ENCODE measurements at places on chromosomes 1 and 21.

- H3K4me3 ChIP-seq = no peak overlapping the region
- no peak for DNase-seq
- peaks cover 15% of the 10 kb centered on the region for H3K4me1 ChIP-seq
- H3K27me3 ChIP-seq = no peaks in the 10 kb centered on the region
Measured at GRCh38 chr1:150142083-150142482, 7.6 kb upstream of the PLEKHO1 start.

GRCh38 chr1:35264871-35265270 is 3.6 kb upstream of the ZMYM4 start:
- peaks cover 3% of the 10 kb centered on the region for H3K4me1 ChIP-seq
- H3K27ac ChIP-seq = no peak overlapping the region
- no peaks in the 10 kb centered on the region for H3K36me3 ChIP-seq
- DNase-seq = no peak

DNA sequence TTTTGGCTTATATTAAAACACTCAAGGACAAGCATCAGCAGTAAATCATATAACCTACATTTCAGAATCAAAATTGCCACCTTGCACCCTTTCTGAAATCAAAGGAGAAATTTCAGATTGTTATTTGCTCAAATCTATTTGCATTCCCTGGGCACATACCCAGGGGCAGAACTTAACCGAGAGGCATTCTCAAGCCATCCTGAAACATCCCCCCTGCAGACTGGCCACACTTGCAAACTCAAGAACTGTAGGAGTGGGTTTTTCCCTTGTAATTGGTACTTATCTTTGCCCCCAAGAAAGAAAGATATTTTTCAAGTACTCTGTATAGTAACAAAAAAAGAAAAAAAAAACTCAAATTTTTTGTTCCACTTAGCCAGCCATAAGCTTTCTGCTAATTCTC is 213.6 kb upstream of the ESRRG start:
- H3K27ac ChIP-seq = no peak overlapping the region
- no peak overlapping the region for H3K4me3 ChIP-seq
- no peaks in the 10 kb centered on the region for H3K4me1 ChIP-seq
- no peak for DNase-seq
- H3K27me3 ChIP-seq = 0 out of 2 replicates have a peak, but pooled peaks cover 2% of the 10 kb centered on the region

- peak overlapping the region; percentile 69 for H3K4me3 ChIP-seq
- H3K36me3 ChIP-seq = no peaks in the 10 kb centered on the region
- no peak for DNase-seq
Measured at GRCh38 chr1:54764922-54765561, 719 bp upstream of the PARS2 start.

DNA sequence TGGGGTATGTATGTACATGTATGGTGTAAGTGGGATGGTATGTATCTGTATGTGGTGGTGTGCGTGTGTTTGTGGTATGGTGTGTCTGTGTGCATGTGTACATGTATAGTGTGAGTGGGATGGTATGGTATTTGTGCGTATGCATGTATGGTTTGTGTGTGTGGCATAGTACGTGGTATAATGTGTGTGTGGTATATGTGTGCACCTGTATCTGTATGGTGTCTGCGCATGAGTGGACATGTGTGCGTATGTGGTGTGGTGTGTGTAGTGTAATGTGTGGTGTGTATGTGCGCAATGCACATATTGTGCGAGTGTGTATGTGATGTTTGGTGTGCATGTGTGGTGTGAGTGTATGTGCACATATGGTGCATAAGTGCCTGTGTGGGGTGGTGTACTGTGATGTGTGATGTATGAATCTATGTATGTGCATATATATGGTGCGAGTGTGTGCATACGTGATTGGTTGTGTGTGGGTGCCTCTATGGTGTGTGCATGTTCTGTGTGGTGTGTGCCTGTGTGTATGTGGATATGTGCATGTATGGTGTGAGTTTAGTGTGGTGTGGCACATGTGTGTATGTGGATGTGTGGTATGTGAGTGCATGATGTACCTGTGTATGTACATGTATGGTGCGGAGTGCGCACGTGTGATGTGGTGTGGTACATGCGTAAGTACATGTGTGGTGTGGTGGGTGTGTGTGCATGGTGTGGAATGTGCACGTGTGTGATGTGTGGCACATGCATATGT is 38.8 kb downstream of the WDR4 start:
- H3K4me3 ChIP-seq = no peak overlapping the region
- DNase-seq = no peak
- H3K27me3 ChIP-seq = no peaks in the 10 kb centered on the region
- peaks cover 19% of the 10 kb centered on the region for H3K36me3 ChIP-seq

DNA sequence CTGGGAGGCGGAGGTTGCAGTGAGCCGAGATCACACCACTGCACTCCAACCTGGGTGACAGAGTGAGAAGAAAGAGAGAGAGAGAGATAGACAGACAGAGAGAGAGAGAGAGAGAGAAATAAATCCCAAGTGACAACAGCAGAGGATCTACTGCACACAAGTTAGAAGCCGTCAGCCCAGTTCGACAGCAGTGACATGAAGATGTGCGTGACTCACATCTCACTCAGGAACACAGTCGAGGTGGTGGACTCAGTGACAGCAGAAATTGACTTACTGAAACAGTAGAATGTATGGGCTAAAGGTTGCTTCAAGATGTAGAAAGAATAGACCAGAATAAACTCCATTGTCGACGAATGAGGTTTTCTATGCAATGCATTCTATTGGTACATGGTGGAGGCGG is 77.0 kb upstream of the KRTAP19-8 start:
- no peaks in the 10 kb centered on the region for H3K36me3 ChIP-seq
- H3K27ac ChIP-seq = no peak overlapping the region
- H3K4me3 ChIP-seq = no peak overlapping the region
- no peak for DNase-seq
- no peaks in the 10 kb centered on the region for H3K27me3 ChIP-seq

GRCh38 chr21:32207406-32207716 is 71.5 kb downstream of the MIS18A start:
- H3K4me1 ChIP-seq = no peaks in the 10 kb centered on the region
- H3K36me3 ChIP-seq = no peaks in the 10 kb centered on the region
- no peak overlapping the region for H3K4me3 ChIP-seq
- no peak for DNase-seq
- no peaks in the 10 kb centered on the region for H3K27me3 ChIP-seq
- H3K27ac ChIP-seq = no peak overlapping the region

DNA sequence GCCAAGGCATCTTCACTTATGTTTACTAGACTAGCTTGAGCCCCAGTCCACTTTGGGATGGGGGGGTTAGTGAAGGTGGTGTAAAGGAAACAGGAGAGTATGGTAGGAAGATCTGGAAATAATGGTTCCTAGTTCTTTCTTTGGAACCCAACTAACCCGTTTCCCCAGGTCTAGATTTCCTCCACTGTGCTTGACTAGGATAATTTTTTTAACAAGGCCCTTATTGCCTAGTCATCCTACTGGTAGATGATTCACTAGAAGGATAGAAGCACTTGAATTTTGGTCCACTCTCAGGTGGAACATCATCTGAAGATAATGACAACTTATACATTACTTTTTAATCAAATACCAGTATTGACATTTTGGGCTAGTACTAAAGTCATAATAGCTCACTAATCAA is 45.9 kb upstream of the MYOCOS start:
- H3K27ac ChIP-seq = no peak overlapping the region
- DNase-seq = no peak
- no peaks in the 10 kb centered on the region for H3K27me3 ChIP-seq
- no peak overlapping the region for H3K4me3 ChIP-seq
- H3K36me3 ChIP-seq = peaks cover 11% of the 10 kb centered on the region
- H3K4me1 ChIP-seq = no peaks in the 10 kb centered on the region

DNA sequence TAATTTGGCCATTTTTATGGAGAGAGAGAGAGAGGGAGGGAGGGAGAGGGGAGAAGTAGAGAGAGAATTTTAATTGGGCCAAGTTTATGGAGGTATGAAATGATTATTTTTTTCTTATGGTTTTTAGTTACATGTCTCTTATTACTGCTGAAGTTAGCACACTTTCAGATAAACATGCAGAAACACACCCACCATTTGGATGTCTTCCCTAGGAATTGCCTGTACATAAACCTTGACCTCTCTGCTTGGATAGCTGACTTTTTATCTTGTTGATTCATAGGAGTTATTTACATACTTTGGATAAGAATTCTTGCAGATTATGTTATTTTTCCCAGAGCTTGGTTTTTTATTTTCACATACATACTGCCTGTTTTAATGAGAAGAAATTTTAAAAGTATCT is 310.2 kb upstream of the ADAMTS5 start:
- H3K27me3 ChIP-seq = no peaks in the 10 kb centered on the region
- no peaks in the 10 kb centered on the region for H3K36me3 ChIP-seq
- H3K4me3 ChIP-seq = no peak overlapping the region
- no peak overlapping the region for H3K27ac ChIP-seq
- DNase-seq = no peak
- H3K4me1 ChIP-seq = no peaks in the 10 kb centered on the region

- no peak overlapping the region for H3K27ac ChIP-seq
- H3K36me3 ChIP-seq = no peaks in the 10 kb centered on the region
- DNase-seq = no peak
- H3K27me3 ChIP-seq = peaks cover 3% of the 10 kb centered on the region
- H3K4me3 ChIP-seq = no peak overlapping the region
Measured at GRCh38 chr1:53586765-53587164, 127.6 kb downstream of the DMRTB1 start.

Measured in GM12878 (cell line).